Stimulated activated CD4-positive, alpha-beta T cell treated with anti-CD3 and anti-CD28 coated beads, TNF-alpha, amount 100 ng/mL, for 24 hours (primary cell): ENCODE measurements at places on chromosomes 1 and 21.
A peak's percentile ranks its signal among the peaks of the same experiment; 100 is the strongest.

DNA sequence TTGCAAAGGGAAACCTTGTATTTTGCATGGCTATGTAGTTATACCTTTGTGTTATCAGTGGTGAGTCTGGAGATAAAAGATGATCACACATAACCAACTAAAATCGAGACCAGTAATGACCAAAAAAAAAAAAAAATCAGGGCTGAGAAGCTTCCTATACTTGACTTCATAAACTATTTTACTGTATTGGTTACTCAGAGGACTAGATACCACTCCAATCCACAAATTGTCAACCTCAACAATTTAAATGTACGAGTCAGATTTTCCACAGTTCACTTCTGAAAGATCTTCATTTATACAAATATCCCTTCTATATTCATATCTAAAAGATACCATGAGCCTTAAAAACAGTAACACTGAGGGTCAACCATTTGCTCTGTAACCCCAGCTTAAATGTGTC is 71.7 kb downstream of the NRIP1 start:
- DNase-seq = no peak

DNA sequence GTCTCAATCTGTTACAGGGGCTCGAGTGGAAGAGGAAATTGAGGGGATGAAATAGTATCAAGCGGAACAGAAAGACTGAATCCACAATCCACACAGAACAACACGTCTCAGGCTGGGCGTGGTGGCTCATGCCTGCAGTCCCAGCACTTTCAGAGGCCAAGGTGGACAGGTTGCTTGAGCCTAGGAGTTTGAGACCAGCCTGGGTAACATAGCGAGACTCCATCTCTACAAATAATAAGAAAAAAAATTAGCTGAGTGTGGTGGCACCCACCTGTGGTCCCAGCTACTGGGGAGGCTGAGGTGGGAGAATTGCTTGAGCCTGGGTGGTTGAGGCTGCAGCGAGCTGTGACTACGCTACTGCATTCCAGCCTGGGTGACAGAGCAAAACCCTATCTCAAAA is 25.7 kb downstream of the VPS26C start:
- no peak for DNase-seq

DNA sequence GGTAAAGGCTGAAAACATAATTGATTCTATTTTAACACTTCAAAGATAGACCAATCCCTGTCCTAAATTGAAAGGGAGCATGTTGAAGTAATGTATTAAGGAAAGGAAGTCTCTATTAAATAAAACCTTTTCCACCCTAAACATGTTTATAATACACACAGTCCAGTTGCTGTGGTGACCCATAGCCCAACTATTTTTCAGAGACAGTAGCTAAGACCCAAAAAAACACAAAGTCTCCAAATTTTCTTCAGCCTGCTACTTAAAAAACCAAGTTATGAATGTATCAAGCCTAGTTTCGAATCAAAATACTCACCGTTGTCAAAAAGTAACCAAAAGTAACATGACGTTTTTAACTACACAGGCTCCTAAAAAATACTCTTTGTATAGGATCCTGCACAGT is 1.6 kb downstream of the ELK4 start:
- no peak for DNase-seq

DNA sequence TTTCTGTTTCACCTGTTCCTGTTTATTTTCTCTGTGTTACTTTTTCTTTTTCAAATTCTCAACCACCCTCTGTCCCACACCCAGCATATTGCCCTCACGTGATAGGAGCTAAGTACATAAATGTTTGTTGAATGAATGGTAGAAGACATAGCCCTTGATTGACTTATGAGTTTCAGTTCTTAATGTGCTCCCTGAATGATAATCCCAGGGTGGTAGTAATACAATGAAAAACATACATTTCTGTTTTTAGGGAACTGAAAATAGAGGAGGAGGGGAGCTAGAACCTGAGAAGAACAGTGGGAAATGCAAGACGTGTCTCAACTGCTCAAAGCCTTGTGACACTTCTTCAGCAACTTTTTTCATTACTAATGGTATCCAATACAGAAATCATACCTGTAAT is 147.1 kb downstream of the SPATA46 start:
- DNase-seq = no peak

GRCh38 chr1:17276568-17276967 is 27.7 kb downstream of the PADI3 start:
- DNase-seq = no peak

DNA sequence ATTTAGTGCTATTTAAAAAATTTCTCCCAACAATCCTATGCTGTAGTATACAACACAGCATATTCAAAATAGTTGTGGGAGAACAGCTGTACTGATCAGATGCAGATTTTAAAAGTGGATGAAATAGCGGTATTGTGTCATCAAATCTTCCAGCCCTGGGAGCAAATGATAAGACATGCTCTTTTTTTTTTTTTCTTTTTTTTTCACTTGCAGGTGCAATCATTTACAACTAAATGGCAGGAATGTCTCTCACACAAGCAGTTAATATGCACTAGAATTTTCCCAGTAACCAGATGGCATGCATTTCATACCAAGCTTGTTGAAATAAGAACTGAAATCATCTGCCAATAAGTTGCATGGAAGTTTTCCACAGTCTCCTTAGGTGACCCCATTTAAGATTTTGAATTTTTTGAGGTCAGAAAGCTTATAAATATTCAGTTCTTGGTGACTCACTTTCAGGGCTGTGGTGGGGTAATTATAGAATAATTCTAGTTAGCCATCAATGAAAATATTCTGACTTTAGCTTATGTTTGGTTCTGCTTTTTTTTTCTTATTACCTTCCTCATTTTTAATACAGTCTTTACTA is 623.9 kb upstream of the NR5A2 start:
- no peak for DNase-seq

- DNase-seq = no peak
These were observed 223.3 kb downstream of the FGGY start for GRCh38 chr1:59520194-59520593.

DNA sequence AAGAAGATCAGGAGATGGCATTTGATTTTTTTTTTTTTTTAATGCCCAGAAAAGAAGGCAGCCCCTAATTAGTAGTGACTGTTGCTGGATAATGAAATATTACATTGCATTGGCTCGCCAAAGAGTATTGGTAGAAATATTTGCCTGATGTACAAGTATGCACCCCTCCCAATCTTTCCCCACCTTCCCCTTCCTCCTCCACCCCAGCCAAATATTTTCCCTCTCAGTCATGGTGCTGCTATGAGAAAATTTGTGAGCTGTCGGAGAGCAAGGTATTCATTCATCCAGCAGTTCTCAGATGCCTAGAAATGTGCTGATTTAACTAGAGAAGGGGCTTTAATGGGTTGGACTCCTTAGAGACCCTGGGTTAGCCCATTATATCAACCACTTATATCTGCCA is 50.5 kb upstream of the IKBKE start:
- DNase-seq = no peak

DNA sequence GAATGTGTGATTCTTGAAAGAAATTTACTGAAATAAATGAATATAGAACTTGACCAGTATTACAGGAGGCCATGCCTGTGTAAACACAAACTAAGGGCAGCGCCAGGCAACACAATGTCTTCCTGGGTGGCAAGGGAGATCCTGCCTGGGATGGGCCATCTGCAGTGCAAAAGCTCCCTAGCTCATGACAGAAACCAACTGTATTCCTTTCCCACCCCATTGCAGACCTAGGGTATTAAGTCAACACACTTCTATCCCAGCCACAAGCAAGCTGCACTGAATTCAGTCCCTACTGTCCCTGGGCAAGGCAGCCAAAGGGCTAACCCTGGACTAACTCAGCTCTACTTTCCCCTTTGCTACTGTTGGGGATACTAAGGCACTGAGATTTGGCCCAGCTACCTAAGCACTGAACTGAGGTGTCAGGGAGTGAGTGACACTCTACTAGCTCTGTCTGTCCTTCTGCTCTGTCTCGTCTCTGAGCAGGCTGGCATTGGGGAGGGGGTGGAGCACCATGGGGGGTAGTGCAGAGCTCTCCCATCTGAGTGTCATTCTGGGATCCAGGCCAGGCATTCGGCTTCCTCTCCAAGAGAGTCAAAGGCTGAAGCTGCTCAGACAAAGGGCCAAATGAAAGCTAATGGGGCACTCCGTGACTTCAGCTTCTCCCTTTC is 2.5 kb downstream of the INKA2 start:
- DNase-seq = no peak

GRCh38 chr1:13623021-13623637 is 39.5 kb downstream of the PDPN start:
- no peak for DNase-seq

- DNase-seq = no peak
These were observed 6.8 kb downstream of the HCRTR1 start for GRCh38 chr1:31624309-31624708.

DNA sequence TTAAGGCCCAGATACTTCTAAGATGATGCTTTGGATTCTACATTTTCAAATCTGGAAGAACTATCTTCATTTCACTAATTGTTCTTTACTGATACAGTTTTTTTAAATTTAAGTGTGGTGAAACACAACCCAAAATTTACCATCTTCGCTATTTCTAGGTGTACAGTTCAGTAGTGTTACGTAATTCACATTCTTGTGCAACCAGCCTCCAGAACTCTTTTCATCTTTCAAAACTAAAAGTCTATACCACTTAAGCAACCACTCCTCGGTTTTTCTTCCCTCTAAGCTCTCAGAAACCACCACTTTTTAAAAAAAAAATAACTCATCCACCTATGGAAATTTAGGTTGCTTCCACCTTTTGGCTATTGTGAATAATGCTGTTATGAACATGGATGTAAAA is 220.7 kb downstream of the PDE4B start:
- DNase-seq = no peak

DNA sequence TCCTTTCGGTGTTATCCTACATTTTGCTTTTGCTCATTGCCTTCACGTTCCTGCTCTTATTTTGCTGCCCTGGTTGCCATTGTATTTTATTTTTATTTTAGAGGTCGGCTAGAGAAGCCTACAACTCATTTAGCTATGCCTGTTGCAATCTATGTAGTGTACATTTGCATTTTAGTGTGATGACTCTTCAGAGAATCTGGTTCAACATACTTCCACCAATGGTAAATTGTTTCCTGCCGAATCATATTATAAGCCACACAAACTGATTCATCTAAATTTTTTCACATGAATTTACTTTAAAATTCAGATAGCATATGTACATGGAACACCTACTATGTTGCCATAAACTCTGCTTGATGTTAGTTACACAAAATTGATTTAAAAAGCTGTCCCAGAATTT is 1596.9 kb downstream of the PLA2G4A start:
- DNase-seq = no peak

GRCh38 chr1:29179641-29180184 is 2.0 kb downstream of the SRSF4 start:
- DNase-seq = no peak

DNA sequence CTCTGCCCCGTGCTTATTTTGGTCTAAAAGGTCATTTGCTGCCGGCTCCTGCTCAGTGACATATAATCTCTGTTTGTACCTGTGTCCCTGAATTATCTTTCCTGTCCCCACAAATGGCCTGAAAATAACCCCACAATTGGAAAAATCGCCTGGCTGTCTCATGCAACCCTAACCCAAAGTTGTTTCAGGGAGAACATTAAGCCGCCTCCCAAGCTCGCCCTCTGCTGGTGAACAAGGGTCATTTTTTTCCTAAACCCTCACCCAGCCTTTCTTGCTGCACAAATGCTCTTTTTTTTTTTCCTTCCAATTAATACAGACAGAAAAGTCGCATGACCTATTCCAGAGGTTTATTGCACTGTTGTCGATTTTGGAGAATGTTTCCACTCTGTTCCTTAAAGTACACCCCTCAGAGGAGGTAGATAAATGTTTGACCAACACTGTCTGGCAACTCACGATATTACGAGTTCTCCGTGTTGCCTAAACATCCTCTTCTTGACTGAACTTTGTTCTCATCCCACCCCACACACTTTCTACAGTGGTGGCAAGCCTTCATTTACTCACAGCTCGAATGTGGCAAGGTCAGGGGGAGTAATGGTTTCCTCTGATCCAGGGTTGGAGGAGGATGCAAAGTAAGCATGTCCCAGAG is 148.7 kb downstream of the ZZZ3 start:
- peak; percentile 26 for DNase-seq

DNA sequence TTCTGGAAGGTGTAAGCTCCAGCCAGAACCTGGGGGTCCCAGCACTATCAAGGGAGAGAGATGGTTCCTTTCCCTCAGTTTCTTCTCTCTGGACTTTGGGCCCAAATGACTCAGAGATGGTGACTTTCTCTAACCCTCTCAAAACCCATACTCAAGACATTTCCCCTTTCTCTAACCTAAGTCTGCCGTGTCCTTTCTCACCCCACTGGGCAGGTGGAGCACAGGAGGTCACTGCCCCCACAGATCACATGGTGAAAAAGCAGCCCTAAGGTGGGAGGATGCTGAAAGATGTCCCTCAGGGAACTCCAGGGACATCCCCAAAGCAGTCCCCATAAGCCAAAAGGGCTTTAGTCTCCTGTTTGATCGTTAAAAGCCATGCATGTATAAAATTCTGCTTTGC is 173.7 kb downstream of the HIVEP3 start:
- no peak for DNase-seq

GRCh38 chr1:29835874-29836273 is 599.6 kb downstream of the PTPRU start:
- no peak for DNase-seq

DNA sequence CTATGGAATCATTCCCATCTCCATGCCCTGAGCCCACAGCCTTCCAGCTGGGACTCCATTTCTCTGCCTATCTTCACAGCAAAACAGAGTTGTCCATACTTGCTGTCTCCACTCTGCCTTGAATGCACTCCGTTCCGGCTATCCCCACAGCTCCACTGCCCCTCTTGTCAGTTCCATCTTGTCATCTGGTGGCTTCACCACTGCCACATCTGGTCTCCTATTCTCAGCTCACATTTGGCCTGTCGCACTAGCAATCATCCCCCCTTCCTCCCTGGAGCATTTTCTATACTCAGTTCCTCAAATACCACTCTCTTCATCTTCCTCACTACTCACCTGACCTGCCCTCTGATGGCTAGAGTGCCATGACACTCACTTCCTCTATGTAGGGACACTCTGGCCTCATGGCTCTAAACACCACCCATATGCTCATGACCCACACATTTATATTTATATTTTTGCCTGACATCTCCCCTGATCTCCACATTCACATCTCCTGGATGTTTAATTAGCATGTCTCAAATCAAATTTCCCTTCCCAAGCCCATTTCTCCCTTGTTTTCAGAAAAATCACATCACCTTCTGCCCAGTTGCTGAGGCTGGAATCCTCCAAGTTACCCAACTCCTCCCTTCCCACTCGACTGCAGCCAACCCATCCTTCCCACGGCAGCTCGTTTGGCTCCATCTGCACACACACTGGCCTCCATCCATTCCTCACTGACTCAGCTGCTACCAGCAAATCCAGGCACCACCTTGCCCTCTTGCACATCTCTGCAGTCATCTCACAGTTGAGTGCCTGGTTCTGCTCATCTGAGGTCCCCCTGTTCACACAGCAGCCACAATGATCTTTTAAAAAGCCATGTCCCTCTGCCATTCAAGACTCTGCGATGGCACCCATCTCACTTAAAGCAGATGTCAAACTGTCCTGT is 6.1 kb downstream of the ZNF692 start:
- no peak for DNase-seq

GRCh38 chr21:18253221-18253620 is 8.6 kb downstream of the CHODL start:
- DNase-seq = no peak
